IMR-90 (cell line): ENCODE measurements at places on chromosomes 5 and 9. TPM values are rescaled to one million over a fixed set of nuclear protein-coding genes. Genes with fewer than 3 reads are reported as not detected.

DNA sequence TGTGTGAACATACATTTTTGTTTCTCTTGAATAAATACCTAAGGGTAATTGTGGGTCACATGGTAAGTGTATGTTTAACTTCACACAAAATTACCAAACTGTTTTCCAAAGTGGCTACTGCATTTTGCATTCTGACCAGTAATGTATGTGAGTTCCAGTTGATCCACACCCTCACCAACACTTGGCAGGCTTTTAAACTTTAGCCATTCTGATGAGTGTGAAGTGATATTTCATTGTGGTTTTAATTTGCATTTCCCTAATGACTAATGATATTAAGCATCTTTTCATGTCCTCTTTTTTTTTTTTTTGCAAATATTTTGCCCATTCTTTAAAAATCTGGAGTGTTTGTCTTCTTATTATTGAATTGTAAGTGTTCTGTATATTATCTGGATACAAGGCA is 53.5 kb upstream of the MAST4 start:
- H3K4me3 ChIP-seq: no peak overlapping the region
- no peaks in the 10 kb centered on the region for H3K36me3 ChIP-seq
- H3K4me1 ChIP-seq: no peaks in the 10 kb centered on the region
- no peaks in the 10 kb centered on the region for H3K27me3 ChIP-seq
- DNase-seq: no peak

DNA sequence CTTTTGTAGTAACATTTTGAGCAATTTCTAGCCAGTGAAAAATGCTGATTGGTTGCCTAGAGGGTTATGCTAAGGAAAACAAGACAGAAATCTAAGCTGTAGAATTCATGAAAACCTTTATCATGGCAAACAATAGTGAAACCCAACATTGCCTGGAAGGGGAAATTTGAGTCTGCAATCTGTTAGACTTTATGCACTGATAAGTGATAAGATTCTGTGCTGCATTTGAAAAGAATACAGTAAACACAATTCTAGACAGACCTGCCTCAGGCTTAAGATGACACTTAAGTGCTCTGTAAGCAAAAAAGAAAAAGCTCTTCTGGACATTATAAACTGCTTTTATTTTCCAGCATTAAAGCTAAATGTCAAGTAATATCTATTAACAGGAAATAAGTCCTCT is 519.3 kb downstream of the ISL1 start:
- no peak overlapping the region for H3K4me3 ChIP-seq
- H3K27ac ChIP-seq: no peak overlapping the region
- DNase-seq: no peak
- no peaks in the 10 kb centered on the region for H3K27me3 ChIP-seq
- no peaks in the 10 kb centered on the region for H3K36me3 ChIP-seq

GRCh38 chr9:84970432-84970831 is 300.9 kb downstream of the NTRK2 start:
- H3K27me3 ChIP-seq: no peaks in the 10 kb centered on the region
- no peaks in the 10 kb centered on the region for H3K4me1 ChIP-seq
- DNase-seq: no peak
- H3K36me3 ChIP-seq: no peaks in the 10 kb centered on the region
- no peak overlapping the region for H3K4me3 ChIP-seq
- H3K27ac ChIP-seq: no peak overlapping the region

GRCh38 chr5:172877466-172878260 is 43.6 kb downstream of the ERGIC1 start:
- H3K4me1 ChIP-seq: peaks cover 37% of the 10 kb centered on the region
- peaks cover 5% of the 10 kb centered on the region; the same call in 1 of the 2 replicates for H3K36me3 ChIP-seq
- no peak for DNase-seq

- H3K27ac ChIP-seq: no peak overlapping the region
- H3K4me3 ChIP-seq: no peak overlapping the region
- DNase-seq: peak; percentile 4
- H3K27me3 ChIP-seq: no peaks in the 10 kb centered on the region
- no peaks in the 10 kb centered on the region for H3K36me3 ChIP-seq
- H3K4me1 ChIP-seq: peaks cover 2% of the 10 kb centered on the region; the same call in 1 of the 2 replicates
These were observed 97.4 kb downstream of the HOMER1 start for GRCh38 chr5:79416499-79416898.

The FOXD4L6 gene
- total RNA-seq: not detected in 2 replicates

The KIAA1958 gene
- 1.4 and 1.8 TPM in 2 replicates for total RNA-seq

The GFRA3 gene
- not detected in 2 replicates for total RNA-seq

The RLN2 gene
- total RNA-seq: not detected in 2 replicates

The CYFIP2 gene
- 11.7 and 13.4 TPM in 2 replicates for total RNA-seq
